Stimulated activated CD8-positive, alpha-beta memory T cell treated with anti-CD3 and anti-CD28 coated beads, Interleukin-4, amount 100 ng/mL, for 4 hours (primary cell): ENCODE measurements at places on chromosomes 3 and 15.
A peak's percentile ranks its signal among the peaks of the same experiment; 100 is the strongest.

GRCh38 chr15:36659917-36660316 lies 80.5 kb downstream of the CDIN1 start:
- DNase-seq = no peak

GRCh38 chr3:178182337-178182779 lies 353.9 kb upstream of the KCNMB2 start:
- DNase-seq = no peak

DNA sequence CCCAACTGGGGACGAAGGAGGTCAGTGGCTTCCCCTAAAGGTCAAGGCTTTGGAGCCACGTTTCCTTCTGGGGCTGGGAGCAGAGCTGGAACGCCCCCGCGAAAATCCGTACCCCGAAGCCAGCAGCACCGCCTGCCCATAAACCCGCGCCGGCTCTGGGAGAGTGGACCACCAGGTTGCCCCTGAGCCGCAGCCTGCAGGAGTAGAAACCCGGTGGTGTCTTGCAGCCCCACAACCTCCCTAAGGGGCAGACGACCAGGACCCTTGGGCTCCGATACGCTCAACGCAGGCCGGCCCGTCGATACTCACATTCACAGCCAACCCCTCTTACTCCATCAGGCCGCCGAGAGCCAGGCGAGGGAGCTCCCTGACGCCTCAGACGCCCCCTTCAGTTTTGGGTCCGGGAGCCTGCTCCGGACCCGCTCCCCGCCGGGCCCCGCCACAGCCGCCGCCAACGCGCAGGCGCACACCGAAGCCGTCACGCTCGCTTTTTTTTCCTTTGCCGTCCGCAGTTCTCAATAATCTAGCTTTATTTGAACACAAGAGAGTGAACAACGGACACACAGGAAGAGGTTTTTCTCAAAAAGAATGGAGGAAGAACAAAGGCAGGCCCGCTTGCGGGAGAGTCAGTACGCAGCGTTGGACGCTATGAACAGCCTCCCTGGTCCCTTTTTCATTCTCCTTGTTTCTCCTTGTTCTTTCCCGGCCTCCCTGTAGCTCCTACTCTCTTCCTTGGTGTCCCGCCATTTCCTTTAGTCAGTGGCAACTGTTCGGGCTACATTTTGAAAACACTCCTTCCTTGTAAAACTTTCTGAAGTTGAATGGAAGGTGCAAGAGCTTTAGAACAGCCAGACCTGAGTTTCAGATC lies at the start of gene ZNF106:
ZNF106 (minus strand) TSS at position 471 of the 868 bp plus-strand sequence. CDS start 18,852 bp downstream, outside the sequence.
- DNase-seq = peak; percentile 65

DNA sequence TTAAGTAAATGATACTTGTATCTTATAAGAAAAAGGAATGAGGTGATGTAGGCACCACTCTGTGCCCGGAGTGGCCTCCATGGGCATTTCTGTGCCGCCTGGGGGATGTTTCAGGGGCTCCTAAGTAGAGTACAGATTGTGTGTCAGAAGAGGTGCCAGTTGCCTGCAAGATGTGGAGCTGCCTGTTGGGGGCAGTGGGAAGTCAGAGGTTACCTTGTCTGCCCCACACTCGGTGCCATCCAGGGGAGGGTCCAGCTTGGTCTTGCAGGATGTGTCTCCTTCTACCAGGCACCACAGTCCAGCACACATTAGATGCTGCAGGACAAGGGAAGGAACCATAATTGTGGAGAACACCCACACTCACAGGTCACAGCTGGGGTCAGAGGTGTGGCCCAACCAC lies 208.8 kb downstream of the ADAMTS17 start:
- DNase-seq = no peak

GRCh38 chr3:105960381-105960780 lies 91.6 kb upstream of the CBLB start:
- no peak for DNase-seq

DNA sequence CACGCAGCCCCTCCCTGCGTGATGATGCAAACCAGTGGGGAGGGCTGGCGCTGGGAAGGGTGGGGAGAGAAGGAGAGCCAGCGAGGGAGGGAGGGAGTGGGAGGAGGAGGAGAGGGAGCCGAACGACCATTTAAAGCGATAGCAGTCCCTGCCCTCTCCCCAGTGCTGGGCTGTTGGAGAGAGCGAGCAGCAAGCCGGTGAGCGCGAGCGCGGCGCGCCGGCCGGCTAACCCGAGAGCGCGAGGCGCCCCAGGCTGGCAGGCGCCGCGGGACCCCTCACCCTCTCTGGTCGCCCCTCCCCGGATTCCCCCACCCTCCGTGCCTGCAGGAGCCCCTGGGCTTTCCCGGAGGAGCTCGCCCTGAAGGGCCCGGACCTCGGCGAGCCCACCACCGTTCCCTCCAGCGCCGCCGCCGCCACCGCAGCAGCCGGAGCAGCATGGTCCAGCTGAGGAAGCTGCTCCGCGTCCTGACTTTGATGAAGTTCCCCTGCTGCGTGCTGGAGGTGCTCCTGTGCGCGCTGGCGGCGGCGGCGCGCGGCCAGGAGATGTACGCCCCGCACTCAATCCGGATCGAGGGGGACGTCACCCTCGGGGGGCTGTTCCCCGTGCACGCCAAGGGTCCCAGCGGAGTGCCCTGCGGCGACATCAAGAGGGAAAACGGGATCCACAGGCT lies at the start of gene GRM7:
GRM7 (plus strand) TSS at position 162 of the 671 bp plus-strand sequence.
- DNase-seq = no peak

DNA sequence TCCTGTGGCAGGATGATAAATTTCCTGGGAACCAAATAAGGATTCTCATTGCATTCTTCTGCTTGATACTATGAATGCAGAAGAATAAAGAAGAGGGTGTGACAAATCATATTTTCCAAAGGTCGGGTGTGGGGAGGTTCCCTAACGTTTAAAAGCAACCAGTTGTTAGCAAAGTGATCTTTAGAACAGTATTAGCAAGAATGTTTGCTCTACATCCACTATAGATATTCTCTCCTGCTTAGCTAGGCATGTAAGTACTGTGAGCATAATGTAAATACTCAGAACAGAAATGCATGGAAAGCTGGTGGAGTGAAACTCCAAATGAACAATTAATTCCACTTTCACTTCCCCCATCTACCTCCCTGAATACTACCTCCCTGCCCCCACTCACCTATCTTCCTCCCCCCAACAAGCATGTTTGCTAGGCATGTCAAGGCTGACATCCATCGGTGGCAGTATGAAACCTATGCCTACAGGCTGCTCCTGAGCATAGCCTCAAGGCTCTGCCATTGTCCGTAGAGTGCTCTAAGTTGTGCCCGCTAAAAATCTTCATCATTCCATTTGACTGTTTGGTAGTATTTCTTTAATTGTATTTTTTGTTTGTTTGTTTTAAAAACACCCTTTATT lies 329.7 kb downstream of the TIGIT start:
- no peak for DNase-seq

- DNase-seq = no peak
Measured at GRCh38 chr15:69604072-69604411, 151.4 kb downstream of the RPLP1 start.
